Caudate nucleus (tissue), 63 donors: ENCODE measurements at places on chromosomes 5 and 9.
A peak's percentile ranks its signal among the peaks of the same experiment; 100 is the strongest.

DNA sequence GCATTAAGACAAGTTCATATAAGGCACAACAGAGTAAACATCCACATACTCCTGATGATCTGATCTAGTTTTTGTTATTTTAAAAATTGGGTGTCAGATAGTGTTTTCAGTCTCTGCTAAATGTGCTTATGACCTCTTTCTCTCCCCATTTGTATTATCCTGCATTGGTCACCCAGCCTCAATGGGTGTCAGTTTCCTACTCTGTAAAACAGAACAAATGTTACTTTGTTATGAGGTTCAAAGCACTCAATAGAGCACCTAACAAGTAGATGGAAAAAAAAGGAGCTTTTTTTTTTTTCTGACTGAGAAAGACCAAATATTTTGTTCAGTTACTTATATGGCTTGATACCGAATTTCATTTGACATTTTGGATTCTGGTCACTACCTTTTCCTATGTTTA lies 33.6 kb upstream of the RASGRF2 start:
- no peak for DNase-seq

DNA sequence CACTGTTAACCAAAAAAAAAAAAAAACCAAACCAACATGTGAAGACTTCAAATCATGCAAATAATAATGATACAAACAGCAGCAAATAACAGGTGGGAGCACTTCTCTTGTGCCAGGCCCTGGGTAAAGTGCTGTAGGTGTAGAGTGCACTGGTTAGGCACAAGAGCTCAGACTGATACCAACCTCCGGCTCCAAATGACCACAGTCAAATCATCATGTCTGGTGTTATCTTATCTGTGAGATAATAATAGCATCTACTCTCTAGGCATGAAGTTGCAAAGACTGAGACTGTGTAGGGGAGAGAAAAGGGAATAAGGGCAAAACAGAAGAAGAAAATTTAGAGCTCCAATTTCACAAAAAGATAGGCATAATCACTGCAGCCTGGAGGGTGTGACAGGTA lies 159.5 kb downstream of the ARL15 start:
- no peak for DNase-seq

- no peak for DNase-seq
These were observed 113.3 kb downstream of the MTREX start for GRCh38 chr5:55421074-55421529.

- DNase-seq, result no peak
These were observed 36.8 kb downstream of the UGT3A2 start for GRCh38 chr5:36029914-36030313.

- no peak for DNase-seq
These were observed 17.2 kb downstream of the NLN start for GRCh38 chr5:65739162-65739561.

- no peak for DNase-seq
These were observed at the start of gene SNCAIP for GRCh38 chr5:122311961-122312590. Gene SNCAIP, plus strand, starts transcription at chr5:122312237. Its CDS starts 78,898 bp downstream, at chr5:122391135.

GRCh38 chr5:133400120-133400519 lies 212.2 kb downstream of the FSTL4 start:
- no peak for DNase-seq

- DNase-seq, result no peak
These were observed 241.5 kb downstream of the TLE4 start for GRCh38 chr9:79813258-79813638.

GRCh38 chr9:84331119-84331809 lies 9.3 kb downstream of the SLC28A3 start:
- DNase-seq, result no peak

DNA sequence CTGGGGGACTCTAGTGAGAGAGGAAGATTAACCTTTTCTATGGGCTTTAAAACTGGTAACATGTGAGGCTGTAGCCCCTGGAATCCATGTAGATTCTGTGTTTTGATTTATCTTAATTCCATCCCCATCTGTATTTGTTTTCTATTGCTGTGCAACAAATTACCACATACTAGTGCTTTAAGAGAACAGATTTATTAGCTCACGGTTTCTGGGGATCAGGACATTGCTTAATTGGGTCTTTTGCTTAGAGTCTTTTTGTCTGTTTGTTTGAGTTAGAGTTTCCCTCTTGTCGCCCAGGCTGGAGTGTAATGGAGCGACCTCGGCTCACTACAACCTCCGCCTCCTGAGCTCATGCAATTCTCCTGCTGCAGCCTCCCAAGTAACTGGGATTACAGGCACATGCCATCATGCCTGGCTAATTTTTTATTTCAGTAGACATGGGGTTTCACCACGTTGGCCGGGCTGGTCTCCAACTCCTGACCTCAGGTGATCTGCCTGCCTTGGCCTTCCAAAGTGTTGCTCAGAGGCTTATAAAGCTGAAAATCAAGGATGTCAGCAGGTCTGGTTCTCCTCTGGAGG lies 29.9 kb upstream of the GNA14 start:
- no peak for DNase-seq

- no peak for DNase-seq
These were observed 162.5 kb downstream of the IRX2 start for GRCh38 chr5:2588850-2589501.

GRCh38 chr5:72604111-72604797 lies 97.0 kb upstream of the ZNF366 start:
- no peak for DNase-seq

DNA sequence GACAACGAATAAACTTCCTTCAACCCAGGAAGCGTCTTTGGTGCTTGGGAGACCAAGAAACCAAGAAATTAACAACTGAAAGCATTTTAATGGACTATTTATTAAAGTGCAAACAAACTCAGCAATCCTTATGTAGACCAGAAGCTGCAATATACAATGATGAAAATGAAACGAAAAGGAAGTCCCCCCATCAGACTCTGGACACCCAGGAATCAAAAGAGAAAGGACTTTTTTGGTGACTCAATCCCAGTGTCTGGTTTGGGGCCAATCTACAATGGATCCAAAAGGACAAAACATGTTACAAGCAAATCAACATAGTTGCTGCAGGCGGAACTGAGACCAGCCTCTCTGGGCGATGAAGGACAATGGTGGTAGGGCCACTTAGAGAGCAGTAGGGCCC lies 39.5 kb downstream of the C9orf152 start:
- no peak for DNase-seq

DNA sequence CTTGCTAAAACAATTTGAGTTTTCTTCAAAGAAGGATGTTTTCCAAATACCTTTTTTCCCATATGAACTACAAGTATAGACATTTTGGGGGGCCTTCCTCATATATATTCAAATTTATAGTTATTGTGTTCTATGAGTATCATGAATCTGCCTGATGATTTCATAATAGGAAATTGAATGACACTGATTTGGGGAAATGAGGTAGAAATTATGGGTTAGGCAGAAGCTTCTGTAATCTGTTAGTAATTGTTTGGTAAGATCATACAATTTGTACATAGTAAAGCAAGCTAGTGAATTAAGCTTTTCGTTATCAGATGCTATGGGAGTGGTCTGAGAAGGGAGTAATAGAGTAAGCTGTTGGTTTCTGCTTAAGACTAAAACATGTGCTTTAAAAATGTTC lies 98.0 kb downstream of the TRIO start:
- no peak for DNase-seq

DNA sequence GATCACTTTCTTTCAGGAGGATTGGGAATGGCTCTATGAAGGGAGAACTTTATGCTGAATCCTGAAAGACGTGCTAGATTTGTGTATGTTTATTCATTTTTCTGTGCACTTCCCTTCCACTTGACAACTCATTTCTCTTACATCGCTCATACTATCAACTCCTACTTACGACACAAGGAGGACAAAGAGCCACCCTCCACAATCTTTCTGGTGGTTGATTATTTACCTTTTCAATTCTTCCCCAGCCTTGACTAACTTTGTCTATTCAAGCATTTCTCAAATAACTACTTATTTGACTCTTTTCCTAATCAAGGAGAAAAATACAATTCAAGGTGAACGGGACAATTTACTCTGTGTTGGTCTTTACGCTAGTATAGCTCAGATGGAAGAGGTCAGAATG lies 622.1 kb downstream of the TLR4 start:
- DNase-seq, result no peak

DNA sequence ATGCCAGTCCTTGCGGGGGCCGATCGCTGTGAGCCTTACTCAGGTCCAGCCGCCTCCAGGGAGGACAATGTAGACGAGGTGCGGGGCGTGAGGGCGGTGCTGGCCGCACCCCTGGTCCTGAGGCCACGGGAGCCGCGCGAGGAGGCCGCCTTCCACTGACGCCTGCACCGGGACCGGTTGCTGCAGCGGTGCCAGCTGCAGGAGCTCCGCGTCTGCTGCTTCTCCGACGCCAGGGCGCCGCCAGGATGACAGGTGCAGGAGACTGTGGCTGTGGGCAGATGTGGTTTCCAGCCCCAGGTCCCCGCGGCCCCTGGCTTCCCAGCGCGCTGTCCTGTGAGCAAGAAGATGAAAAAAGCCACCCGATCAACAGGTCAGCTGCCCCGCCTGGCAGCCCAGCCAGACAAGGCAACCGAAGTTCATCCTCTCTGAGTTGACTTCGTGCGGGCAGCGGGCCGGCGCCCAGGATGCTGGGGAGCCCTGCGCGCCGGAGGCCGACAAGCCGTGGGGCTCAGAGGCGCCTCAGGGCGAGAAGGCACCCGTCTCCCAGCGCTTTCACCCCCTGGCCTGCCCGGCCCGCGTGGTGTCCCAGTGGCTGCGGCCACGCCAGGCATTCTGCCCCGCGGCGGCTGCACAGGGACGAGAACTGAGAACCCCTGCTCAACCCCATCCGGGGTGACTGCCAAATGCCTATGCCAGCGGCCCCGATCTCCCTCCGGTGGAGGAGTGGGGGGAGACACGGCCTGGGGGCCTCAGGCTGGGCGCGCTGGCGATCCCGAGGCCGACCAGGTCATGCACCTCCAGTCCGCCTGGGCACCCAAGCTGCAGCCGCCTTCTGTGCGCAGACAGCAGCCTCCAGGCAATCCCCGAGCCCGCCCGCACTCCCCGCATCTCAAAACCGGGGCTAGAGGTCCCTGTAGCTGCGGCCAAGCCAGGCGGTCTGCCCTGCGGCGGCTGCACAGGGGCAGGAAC lies 43.4 kb upstream of the BICD2 start:
- no peak for DNase-seq

- no peak for DNase-seq
These were observed 290.9 kb downstream of the CDK5RAP2 start for GRCh38 chr9:120289098-120289497.

DNA sequence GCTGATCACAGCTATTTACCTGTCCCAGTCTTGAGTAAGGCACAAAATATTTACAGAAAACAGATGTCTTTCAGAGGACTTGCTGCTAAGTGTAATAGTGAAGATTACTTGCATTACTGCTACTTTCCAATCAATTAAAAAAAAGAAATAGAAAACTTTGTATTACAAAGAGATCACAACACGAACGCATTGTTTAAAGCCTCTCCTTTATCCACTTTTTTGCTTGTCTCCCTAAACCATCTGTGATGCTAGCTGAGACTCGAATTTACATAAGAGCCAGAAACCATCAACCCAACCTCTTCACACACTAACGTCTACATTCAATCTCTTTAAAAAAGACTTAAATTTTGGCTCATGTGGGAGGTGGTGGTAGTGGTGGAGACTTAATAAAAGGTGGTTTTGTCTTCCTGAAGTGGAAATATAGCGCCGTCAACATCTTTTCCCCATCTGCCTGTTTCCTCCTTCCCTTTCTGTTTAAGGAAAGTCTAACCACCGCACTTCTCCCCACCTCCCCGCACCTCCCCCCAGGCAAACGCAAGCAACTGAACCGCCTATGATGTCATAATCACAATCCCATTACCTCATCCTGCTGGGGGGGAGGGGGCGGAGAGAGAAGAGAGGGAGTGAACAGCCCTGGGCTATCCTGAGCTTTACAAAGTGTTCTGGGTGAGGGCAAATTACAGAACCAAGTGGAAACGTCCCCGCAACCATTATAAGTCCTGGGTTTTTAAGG lies 948 bp upstream of the FAM53C start:
- peak; percentile 83 for DNase-seq

DNA sequence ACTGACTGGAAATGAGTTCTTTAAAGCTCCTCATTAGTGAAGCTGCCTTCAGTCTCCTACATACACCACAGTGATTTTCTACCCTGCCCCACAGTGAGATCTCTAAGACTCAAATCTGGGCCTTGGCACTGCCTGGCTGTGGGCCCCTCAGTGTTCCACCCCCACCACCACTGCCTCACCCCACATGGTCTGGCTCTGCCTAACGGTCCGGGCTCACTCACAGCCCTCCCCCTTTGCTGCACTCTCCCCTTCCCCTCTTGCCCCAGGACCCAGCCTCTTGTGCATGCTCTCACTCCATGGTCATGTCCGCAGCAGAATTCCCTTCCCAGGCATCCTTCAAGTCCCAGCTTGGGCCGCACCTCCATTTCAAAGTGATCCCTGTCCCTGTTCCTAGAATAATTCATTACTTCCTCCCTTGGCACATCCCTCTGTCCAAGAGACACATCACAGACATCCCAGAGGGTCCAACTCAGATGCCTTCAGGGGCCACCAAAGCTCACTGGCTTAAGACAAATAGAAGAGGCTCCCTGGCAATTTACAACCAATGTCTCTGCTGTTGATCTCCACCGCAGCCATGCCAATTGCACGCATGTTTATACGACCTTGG lies 56.7 kb downstream of the HRH2 start:
- DNase-seq, result no peak

DNA sequence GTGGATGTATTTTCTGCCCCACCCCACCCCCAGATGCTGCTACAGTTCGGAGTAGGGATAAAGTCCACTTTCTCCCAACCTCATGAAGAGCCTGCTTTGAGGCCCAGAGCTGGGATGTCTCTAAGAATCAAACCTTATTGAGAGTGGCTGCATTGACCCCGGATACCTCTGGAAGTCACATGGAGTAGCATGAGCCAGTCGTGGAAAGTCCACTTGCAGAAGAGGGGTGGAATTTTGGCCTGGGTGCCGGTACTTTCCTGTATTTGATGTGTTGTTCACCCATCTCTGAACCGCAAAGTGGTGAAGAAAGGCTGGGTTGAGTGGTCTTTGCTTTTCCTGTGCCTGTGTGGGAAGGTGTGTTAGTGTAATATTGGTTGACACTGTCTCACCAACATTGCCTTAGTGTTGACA lies 3.7 kb downstream of the OTULIN start:
- no peak for DNase-seq

GRCh38 chr9:109834855-109835254 lies 54.9 kb downstream of the PALM2AKAP2 start:
- no peak for DNase-seq

GRCh38 chr5:81006947-81007636 lies 46.9 kb downstream of the RASGRF2 start:
- DNase-seq, result no peak
